Small intestine (tissue), 16 donors: ENCODE measurements at places on chromosomes 6 and 20.

- DNase-seq: no peak
Observed at GRCh38 chr20:49165611-49166010, 22.5 kb downstream of the STAU1 start.

GRCh38 chr6:66854014-66854413, 1147.0 kb upstream of the EYS start:
- DNase-seq: no peak

GRCh38 chr6:134870677-134871498, 79.0 kb downstream of the ALDH8A1 start:
- DNase-seq: no peak

DNA sequence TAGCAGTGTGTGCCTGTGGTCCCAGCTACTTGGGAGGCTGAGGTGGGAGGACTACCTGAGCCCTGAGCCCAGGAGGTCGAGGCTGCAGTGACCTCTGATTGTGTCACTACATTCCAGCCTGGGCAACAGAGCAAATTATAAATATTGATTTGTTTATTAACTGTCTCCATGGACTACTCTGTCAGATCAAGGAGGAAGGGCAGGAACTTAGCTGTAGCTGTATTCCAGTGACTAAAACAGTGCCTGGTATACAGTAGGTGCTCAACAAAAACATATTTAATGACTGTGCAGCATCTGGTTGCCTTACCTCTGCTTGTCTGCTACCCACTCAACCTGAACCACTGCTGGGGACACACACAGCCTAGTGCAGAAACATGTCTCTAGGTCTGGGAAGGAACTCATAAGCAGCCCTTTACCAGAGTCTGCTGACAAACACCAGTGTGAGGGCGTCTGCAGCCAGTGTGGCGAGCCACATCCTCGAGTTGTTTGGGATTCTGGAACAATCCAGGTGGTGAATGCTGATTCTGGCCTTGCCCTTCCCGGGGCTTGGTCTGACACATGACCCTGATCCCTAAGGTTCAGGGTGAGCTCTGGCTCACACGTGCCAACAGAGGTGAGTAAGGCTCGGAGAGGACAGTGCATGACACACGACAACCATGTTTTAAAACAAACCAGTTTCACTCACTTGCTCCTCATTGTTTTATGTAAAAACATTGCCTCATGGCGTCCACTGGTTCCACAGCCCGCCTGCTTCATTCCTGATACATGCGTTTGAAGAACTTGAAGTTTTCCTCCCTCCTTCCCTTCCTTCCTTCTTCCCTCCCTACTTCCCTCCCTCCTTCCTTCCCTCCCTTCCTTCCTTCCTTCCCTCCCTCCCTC, 117.9 kb upstream of the ZNF217 start:
- no peak for DNase-seq

DNA sequence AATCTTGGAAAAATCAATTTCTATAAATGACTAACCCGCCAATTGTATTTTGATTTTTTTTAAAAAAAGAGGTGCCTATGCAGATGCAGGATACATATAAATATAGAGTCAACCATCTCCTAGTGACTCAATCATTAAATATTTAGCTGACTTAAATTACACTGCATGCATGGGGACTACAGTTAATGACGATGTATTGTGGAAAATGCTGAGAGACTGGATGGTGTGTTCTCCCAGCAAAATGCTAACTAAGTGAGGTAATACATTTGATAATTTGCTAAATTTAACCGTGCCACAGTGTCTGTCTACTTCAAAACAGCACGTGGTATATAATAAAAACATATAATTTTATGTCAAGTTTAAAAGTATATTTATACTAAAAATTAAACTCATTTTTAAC, 341.6 kb downstream of the PRKN start:
- DNase-seq: no peak

DNA sequence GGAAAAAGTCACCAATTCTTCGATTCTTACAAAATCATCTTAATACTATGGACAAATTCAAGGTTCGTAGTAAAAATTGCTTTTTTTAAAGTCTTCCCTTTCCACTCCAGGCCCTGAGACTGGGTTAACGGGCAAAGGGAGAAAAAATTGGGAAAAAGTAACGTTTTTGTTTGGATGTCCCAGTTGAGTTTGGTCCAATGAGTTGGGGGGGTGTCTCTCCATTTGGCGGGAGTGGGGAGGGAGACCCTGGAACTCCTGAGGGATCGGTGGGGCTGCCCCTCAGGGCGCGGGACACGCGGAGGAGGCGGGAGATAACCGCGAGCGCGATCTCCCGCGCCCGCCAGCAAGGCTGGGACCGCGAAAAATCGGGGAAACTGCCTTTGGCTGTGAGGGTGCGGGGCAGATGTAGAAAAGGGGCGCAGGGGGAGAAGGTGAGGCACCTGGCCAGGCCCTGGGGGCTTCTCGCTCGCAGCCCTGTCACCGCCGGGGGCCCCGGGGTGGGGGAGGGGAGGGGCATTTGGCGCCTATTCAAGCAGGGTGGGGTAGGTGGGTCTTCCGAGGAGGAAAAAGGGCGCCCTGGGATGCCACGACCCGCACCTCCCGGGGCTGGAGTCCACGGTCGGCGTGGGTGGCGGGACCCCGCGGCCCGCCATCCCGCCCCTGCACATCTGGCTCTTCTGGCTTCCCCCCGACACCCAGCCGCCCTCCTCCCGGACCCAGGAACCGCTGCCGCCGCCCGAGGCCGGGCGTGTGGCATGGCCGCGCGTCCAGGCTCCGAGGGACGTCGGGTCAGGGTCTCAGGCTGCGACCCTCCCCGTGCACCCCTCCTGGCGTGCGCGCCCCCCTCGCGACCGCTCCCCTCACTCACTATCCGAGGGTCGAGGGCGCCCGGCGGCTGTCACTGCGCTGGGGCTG, 595 bp downstream of the FBXO5 start:
- DNase-seq: peak; percentile 20

GRCh38 chr6:5762561-5762968, 244.2 kb downstream of the NRN1 start:
- DNase-seq: no peak

DNA sequence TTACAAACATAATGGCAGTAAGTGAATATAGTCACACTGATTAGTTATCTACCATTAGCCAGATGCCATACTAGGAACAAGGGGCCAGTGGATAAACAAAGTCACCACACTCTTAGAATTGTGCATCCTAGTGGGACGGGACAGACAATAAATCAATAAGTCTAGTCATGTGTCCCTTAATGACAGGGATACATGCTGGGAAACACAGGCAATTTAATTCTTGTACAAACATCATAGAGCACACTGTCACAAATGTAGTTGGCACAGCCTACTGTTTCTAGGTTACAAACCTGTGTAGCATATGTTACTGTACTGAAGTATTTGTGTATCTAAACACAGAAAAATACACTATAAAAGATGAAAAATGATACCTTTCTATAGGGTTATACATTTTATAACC, 123.0 kb upstream of the FAM184A start:
- peak; percentile 46 for DNase-seq

DNA sequence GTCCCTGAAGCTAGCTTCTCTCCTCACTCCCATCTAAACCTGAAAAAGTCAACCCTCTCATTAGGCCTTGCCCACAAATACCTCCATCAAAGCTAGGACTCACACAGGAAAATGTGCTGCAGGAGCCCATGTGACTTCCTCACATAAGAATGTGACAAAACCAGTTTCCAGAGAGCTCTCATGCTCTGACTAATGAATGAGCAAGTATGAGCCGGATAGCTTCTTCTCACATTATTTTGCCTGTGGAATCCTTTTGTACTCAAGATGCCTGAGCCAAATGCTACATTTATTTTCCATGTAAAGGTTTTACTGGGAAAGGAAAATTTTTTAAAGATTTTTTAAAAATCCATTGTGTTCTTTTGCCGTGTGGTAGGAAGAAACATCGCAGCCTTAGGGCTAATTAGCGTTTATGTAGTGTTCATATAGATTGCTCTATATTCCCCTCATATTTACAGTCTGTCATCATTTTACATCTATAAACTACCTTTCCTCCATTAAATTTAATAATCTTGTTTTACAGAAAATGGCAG, 68.6 kb upstream of the CCN6 start:
- DNase-seq: no peak

- DNase-seq: no peak
Observed at GRCh38 chr20:48194583-48194982, 409.3 kb upstream of the SULF2 start.

DNA sequence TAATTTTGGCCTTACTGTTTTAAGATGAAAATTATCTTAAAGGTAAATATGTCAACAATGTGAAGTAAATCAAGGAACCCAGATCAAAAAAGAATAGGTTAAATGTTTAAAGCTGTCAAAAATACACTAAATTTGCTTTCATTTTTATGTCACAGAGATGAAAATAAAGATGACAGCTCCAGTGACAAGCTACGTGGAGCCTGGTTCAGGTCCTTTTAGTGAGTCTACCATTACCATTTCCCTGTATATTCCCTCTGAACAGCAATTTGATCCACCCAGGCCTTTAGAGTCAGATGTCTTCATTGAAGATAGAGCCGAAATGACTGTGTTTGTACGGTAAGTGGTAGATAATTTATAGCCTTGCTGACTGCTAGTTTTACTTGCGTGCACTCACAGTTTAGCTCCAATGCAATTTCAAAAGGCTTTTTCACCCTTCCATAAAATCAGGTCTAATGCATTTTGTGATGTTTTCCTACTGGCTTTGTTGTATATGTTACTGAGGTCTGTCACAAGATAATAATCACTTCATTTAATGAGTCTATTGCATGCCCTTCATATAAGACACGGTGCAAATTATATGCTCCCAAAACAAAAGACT, 1.9 kb downstream of the HEBP2 start:
- DNase-seq: no peak

- no peak for DNase-seq
Observed at GRCh38 chr20:62603021-62603906, 39.0 kb upstream of the SLCO4A1 start.

- DNase-seq: no peak
Observed at GRCh38 chr20:44518248-44518647, 3.6 kb downstream of the SERINC3 start.

DNA sequence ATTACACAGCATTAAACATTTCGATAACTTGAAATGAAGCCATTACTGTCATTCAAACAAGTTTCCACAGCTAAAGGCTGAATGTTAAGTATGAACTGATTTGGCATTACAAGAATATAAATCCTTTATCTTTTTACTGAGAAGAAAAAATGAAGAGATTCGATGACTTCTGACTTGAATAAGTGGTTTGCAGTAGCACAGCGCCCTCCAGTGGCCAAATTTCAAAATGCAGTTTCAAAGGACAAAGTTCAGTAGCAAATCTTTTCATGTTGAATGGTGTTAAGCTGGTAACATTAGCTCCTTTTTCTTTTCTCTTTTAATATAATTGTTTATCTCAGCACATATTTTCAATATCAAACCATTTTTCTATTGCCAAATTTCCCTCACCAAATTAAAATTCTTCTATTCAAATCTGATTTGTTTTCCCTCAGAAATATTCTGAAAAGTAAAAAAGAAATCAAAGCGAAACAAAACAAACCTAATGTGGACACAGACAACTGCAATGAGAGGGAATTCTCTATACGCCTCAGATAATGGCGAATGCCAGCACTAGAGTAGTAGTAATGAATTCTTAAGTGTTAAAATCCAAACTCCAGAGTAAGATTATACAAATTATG, 145.7 kb downstream of the BTBD9 start:
- peak; percentile 78 for DNase-seq

GRCh38 chr6:10099529-10100140, 315.2 kb downstream of the TFAP2A start:
- no peak for DNase-seq

DNA sequence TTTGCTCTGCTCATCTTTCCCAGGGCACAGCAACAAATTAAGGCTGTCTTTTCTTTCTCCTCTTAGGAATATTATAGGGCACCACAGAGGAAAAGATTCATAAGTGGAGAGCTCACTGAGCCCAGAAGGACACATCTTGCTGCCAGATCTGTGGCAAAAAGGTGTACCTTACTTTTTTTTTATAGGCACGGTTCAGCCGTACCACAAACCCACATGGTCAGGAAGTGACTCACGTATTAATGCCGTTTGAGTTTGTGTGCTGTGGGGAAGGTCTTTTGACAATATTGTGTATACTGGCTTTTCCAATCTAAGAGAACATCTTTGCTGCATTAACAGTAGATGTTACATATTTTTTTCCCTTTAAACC, 28.4 kb downstream of the PAQR8 start:
- peak; percentile 76 for DNase-seq

GRCh38 chr6:16200321-16200883, 38.0 kb upstream of the GMPR start:
- DNase-seq: peak; percentile 58

- DNase-seq: no peak
Observed at GRCh38 chr6:455006-455585, 63.5 kb downstream of the IRF4 start.

GRCh38 chr20:63574829-63575743, 1.0 kb upstream of the HELZ2 start:
- no peak for DNase-seq
